ENCODE measurements at places on chromosomes 4 and X. TPM values are rescaled to one million over a fixed set of nuclear protein-coding genes. Genes with fewer than 3 reads are reported as not detected.

GRCh38 chr4:116638592-116638991 lies 446.8 kb downstream of the TRAM1L1 start:
- ATAC-seq: no peak

GRCh38 chr4:182306792-182307507 lies 63.7 kb downstream of the TENM3 start:
- no peak for ATAC-seq

DNA sequence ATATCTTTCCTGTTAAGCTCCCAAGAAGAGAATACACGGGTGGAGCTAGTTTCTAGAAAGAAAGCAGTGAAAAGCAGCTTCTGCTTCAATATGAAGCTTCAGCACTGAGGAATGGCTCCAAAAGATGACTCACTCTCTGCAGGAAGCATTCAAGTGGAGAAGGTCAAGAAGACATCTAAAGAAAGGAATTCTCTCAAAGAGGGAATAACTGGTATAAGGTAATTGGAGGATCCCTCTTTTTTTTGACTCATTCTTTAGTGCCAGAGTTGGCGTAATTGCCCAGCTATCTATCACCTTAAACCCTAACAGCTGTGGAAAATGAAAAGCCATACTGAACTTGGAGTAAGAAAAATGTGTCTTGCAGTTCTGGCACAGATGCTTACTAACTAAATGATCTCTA lies 3.5 kb downstream of the EDA2R start:
- no peak for ATAC-seq

DNA sequence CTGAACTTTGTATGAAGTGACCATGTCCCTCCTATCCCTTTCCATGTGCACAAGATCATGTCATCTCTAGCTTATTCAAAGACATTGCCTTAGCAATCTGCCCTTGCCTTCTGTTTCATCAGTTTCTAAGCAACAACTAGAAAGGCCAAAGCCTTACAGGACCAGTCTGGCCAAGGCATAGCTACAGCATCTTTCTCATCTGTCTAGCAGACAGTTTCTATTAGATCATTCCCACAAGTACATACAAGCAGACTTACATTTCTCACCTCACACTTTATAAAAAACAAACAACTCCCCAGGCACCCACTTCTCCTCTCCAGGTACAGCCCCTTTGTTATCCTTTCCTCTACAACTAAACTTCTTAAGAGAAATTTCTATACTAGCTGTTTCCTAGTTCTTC lies 188.7 kb upstream of the AADAT start:
- ATAC-seq: no peak

DNA sequence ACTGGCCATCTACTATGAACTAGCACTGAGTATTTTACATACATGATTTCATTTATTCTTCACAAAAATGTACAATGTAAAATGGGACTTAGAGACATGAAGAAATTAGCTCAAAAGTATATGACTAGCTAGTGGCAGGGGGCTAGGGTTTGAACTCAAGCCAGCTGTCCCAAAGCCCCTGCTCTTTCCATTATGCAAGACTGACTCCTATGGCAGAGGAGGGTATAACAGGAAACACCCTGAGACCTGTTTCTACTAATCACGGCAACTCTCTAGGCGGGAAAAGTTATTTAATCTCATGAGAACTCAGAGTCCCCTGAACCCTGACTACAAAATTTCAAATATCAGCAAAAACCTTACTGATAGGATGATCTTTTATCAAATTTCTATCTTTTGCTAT lies 150.6 kb downstream of the PRDM5 start:
- ATAC-seq: no peak

GRCh38 chr4:152499344-152499743 lies 36.5 kb downstream of the FBXW7 start:
- no peak for ATAC-seq

DNA sequence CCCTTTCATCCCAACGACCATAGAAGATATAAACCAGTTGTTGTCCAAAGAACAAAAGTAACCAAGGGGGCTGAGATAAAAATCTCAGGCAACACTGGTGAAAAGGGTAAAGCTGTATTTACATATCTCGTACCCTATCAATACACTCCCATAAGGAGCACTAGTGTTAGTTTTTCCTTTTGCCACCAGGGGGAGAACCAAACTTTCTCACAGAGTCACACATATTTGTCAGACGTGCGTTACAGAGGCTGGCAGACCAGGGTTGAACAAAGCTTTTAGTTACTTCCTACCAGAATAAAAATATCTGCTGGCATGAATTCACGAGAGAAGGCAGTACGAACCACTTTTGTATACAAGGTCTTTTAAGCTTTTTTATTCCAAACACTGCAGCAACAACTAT lies 88.3 kb downstream of the AMELX start:
- peak; percentile 60 for ATAC-seq

DNA sequence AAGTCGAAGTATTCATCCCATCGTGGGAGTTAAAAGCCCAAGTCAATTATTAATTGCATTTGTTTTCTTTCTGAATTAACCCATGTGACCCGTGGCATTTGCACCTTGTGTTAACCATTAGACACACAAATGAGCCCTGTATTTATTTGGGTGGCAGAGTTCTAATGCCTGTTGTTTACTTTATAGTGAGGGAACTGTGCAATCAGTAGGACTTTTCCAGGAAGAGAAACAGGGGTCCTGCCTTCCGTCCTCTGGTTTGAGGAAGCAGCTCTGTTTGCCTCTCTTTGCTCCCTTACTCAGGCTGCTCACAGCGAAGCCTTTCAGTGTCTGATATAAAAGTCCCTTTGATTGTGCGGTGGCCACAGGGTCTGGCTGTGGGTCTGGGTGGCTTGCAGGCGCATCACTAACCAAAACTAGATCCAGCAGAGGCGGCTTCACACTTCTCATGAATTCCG lies 263.6 kb downstream of the PTTG2 start:
- ATAC-seq: no peak

DNA sequence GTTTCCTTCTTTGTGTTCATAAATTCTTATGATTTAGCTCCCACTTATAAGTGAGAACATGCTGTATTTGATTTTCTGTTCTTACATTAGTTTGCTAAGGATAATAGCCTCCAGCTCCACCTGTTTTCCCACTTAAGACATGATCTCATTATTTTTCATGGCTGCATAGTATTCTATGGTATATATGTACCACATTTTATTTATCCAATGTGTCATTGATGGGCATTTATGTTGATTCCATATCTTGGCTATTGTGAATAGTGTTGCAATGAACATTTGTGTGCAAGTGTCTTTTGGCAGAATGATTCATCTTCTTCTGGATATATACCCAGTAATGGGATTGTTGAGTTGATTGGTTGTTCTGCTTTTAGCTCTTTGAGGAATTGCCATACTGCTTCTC lies 1234.8 kb downstream of the ADGRL3 start:
- ATAC-seq: no peak

DNA sequence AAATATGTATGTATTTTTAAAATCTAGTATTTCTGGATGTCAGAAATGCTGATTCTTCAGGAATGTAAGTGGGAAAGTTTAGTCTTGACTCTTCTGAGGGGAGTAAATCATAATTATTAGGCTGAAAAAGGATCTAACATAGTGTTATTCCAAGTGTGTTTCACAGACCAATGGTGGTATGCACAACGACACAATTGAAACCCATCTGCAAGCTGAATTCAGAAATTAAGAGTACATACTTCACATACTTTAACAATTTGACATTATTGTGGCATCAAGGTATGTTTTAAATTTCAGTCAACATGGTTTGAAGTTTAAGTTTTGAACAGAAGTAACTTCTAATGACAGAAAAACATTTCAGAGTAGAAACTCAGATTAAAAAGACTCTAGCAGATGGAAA lies 236.7 kb downstream of the SLC7A11 start:
- ATAC-seq: no peak

DNA sequence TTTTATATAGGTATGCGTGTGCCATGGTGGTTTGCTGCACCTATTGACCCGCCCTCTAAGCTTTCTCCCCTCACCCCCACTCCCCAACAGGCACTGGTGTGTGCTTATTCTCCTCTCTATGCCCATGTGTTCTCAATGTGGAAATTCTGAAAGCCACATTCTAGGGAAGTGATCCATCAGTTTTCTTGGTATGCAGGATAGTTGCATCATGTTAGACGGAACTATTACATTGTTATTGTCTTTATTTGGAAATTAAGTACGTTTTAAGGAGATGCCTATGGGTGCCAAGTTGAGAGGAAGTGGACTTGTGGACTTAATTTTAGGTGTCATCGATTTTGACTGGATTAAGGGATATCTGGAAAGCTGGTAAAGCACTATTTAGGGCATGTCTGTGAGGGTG lies 204.6 kb downstream of the RBM46 start:
- ATAC-seq: no peak

DNA sequence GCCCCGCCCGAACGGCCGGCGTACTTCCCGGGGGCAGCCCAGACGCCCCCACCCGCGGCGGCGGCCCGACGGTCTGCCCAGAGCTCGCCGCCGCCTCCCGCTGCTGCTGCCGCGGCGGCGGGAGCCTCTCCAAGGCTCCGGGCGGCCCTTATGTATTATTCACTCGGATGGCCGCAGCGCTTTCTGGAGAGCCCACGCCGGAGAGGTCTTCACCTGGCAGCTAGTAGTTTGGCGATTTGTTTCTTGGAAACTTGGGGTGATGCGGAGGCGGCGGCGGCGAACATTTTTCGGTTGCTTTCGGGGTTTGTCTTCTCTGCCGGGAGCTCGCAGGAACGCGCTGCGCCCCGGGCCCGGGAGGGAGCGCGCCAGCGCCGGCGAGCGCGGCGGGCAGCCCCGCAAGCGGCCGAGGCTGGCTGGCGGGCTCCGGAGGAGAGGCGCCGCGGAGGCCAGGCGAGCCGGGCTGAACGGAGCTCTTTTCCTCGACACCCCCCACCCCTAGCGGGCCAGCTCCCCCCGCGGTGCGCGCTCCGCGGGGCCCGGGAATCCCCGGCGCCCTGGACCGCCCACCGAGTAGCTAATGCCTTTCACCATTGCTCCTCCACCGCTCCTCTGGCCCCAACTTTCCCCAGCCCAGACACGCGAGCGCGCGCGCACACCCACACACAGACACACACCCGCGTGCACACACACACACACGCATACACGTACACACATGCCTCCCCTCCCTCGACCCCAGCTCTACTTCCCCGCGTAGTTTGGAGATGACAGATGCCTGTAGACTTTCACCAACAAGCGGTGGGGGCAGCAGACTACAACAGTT lies 113.5 kb downstream of the DHX15 start:
- ATAC-seq: no peak

DNA sequence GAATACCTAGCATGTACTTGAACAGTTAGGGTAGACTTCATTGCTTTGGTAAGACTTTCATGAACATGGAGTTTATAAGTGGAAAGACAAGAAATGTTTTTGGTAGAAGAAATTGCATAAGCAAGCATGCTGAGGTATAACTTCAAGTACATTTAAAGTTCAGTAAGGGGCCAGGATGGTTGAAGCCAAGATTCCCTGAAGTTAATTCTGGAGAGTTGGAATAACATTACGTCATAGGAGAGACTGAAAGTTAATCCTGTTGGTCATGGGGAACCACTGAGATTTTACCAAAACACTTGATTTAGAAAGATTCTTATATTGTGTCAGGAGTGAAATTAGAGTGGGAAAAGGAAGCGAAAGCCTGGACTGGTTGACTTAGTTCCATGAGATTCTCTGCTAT lies 767.5 kb upstream of the MAGEB2 start:
- ATAC-seq: no peak

- ATAC-seq: no peak
Observed at GRCh38 chr4:18882468-18882867, 860.9 kb upstream of the LCORL start.

DNA sequence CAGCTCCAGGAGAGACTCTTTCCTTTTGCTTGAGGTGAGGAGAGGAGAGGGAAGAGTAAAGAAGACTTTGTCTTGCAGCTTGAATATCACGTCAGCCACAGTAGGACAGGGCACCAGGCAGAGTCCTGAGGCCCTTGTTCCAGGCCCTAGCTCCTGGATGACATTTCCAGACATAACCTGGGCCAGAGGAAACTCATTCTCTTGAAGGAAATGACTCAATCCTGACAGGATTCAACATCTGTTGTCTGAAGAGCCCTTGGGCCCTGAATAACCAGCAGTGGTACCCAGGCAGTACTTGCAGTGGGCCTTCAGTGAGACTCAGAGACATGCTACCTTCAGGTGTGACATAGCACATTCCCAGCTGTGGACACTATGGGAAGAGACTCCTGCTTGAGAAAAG lies 62.8 kb downstream of the FGF16 start:
- ATAC-seq: no peak

- no peak for ATAC-seq
Observed at GRCh38 chrX:28542791-28543190, 44.5 kb upstream of the IL1RAPL1 start.

DNA sequence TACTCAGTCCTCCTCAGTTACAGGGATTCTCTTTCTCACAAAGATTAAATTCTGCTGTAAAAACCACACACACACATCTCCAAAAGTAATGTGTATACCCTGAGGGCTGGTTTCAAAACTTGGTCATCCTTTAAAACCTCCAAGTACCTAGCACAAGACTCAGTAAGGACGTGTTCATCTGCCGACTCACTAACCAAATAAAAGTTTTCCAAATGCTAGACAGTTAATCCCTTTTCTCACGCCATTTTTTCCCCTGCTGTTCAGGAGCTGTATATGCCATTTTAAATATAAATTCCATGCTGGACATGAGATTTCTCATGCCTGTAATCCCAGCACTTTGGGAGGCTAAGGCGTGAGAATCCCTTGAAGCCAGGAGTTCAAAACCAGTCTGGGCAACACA lies 3.9 kb upstream of the SAT1 start:
- no peak for ATAC-seq

DNA sequence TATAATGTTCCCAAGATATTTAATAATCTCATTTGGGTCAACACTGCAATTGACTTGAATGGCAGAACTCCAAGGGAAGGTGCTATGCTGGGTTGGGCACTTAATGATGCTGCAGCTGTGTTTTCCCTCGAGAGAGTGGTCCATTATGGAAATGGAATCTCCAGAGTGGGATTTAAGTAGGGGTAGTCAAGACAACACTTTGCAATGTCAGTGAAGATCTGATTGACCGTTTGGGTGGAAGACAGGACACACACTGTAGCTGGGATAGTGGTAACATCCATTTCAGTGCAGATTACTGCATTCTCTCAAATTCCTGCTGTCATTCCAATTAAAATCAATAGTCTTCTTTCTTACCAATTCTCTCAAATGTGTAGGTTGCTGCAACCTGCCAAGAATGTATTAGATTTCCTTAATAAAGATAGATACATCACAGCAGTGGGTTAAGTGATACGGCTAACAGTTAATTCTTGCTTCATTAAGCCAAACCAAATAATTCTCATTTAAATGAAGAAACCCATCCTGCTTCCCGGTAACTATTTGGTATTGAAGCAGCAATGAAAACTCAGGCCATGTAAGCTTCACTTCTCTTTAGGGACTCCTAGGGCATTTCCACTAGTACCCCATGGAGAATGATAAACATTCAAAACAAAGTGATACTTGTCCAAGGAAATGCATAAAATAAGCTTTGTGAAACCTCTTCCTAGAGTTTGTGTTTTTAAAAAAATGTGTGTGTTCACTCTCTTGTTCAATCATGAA lies 40.5 kb upstream of the RASGEF1B start:
- ATAC-seq: no peak

- ATAC-seq: no peak
Observed at GRCh38 chr4:6021831-6022606, 3.8 kb upstream of the C4orf50 start.

Gene MRPS18C
- 51.4 TPM for total RNA-seq

Gene PAGE1
- not detected for total RNA-seq

Gene VSIG4
- 2.9 TPM for total RNA-seq

Gene SPANXC
- total RNA-seq: not detected

Gene RASL11B
- 1.0 TPM for total RNA-seq

Gene CFAP299
- not detected for total RNA-seq

Gene GLUD2
- 0.52 TPM for total RNA-seq

Gene HGFAC
- not detected for total RNA-seq

Gene COL4A6
- total RNA-seq: 3.1 TPM

Gene APBB2
- 13.3 TPM for total RNA-seq

Measured in esophagus mucosa (tissue), 1 donor.